ENCODE measurements at places on chromosomes 3 and 15. TPM values are rescaled to one million over a fixed set of nuclear protein-coding genes. Genes with fewer than 3 reads are reported as not detected.

DNA sequence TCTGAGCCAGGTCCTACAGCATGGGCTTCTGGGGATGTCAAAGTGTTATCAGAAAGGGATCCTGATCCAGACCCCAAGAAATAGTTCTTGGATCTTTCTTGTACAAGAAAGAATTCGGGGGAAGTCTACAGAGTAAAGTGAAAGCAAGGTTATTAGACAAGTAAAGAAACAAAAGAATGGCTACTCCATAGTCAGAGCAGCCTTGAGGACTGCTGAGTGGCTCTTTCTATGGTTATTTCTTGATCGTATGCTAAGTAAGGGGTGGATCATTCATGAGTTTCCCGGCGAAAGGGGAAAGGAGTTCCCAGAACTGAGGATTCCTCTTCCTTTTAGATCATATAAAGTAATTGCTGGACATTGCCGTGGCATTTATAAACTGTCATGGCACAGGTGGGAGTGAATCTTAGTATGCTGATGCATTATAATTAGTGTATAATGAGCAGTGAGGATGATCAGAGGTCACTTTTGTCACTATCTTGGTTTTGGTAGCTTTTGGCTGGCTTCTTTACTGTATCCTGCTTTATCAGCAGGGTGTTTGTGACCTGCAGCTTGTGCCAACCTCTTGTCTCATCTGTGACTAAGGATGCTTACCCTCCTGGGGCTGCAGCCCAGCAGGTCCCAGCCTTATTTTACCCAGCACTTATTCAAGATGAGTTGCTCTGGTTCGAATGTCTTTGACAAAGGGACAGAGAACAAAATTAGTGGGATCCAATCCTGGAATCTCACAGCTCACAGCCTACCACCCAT, 41.0 kb downstream of the CRYGS start:
- no peak for DNase-seq

- no peak for DNase-seq
These were observed 1.8 kb upstream of the YEATS2 start for GRCh38 chr3:183695569-183696364.

- DNase-seq, result no peak
These were observed 17.4 kb downstream of the SH3BP5 start for GRCh38 chr3:15315003-15315402.

GRCh38 chr3:164200053-164200823, 878.1 kb downstream of the SI start:
- no peak for DNase-seq

DNA sequence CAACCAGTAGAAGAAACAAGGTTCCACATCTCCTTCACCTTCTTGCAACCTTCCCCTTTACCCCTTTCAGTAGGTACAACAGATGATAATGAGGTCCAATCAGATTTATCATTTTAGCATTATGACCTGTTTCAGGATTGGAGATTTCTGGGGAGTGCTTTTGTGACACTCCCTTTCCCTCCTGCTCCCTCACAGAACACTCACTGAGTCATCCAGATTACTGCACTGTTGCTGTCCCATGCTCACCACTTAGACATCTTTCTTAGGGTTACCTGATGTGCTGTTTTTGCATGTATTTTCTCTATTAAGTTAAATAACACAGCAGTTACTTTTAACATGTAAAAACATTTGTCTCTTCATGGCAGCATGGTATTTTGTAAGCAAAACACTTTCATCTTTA, 118.5 kb downstream of the MFSD1 start:
- no peak for DNase-seq

DNA sequence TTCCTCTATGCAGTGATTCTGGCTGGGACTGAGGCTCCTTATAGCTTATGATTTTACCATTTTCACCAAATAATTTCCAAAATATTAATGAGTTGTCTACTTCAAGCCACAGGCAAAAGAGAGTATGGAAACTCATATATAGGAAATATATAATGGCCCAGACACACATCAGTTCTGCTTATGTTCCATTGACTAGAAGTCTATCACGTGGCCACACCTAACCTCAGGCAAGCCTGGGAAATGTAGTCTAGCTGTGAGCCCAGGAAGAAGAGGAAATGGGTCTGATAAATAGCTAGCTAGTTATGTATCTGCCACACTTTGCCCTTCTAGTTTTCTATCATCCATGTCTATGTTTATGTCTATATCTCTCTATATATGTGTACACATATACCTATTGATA, 195.1 kb downstream of the OTOL1 start:
- no peak for DNase-seq

DNA sequence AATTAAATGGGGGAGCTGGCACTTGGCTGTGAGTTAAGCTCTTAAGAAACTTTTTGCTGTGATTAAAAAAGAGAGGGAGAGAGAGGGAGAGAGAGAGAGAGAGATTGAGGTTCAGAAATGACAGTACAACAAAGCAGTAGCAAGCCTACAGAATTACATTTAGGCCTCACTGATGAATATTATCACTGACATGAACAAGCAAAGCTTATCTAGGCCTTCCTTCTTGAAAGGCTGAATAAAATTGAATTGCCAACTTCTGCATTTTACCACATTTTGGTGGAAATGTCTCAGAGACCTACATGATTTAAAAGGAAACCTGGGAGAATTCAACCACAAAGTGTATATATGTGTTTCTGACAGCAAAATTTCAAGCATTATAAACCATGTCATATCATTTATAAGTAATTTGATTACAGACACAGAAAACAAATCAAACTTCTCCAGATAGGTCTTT, 530.8 kb downstream of the SOX2 start:
- DNase-seq, result no peak

DNA sequence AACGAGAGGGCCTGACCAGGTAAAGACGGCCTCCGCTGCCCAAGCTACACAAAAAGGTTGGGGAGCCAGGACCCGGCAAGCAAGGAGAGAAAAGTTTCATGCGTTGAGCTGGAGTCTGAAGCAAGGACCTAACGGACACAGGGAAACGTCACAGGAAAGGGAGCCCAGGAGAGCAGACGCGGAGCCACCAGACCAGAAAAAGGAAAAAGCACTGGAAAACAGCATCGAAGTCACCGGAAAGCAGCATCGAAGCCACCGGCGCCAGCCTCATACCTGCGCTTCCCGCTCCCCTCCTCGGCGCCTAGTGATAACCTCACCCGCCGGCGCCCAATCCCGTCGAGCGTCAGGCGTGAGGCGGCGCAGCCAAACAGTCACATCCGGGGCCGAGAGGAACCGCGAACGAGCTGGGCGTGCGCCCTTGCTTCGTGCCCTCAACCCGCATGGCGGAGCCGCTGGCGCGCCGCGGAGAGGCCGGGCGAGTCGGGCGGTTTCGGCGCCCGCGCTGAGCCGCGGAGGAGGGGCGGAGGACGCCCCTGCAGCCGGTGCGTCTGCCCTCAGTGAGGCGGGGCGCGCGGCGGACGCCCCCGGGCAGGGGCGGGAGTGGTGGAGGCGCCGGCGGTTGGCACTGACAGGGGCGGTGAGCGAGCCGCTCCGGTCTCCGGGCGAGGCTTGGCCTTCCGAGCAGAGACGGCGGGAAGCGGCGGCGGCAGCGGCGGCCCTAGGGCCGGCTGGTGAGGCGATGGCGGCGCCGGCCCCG, at the start of the genes FBXO45 and WDR53:
FBXO45 (plus strand) TSS at position 415 of the 757 bp plus-strand sequence; CDS start at position 740, 325 bp downstream.
WDR53 (minus strand) TSS at position 309 of the 757 bp plus-strand sequence. CDS start 7,079 bp downstream, outside the sequence.
- DNase-seq, result peak; percentile 94

ZNF80 gene
- polyA plus RNA-seq, result 0.10 TPM

RUBCN gene
- polyA plus RNA-seq, result 11.8 TPM

LINGO1 gene
- 14.5 TPM for polyA plus RNA-seq

ARNT2 gene
- 43.6 TPM for polyA plus RNA-seq

PLOD2 gene
- polyA plus RNA-seq, result 86.5 TPM
